ENCODE measurements at places on chromosomes 12 and 14.

GRCh38 chr14:61219673-61220072 is 61.5 kb downstream of the TMEM30B start:
- no peak for DNase-seq

DNA sequence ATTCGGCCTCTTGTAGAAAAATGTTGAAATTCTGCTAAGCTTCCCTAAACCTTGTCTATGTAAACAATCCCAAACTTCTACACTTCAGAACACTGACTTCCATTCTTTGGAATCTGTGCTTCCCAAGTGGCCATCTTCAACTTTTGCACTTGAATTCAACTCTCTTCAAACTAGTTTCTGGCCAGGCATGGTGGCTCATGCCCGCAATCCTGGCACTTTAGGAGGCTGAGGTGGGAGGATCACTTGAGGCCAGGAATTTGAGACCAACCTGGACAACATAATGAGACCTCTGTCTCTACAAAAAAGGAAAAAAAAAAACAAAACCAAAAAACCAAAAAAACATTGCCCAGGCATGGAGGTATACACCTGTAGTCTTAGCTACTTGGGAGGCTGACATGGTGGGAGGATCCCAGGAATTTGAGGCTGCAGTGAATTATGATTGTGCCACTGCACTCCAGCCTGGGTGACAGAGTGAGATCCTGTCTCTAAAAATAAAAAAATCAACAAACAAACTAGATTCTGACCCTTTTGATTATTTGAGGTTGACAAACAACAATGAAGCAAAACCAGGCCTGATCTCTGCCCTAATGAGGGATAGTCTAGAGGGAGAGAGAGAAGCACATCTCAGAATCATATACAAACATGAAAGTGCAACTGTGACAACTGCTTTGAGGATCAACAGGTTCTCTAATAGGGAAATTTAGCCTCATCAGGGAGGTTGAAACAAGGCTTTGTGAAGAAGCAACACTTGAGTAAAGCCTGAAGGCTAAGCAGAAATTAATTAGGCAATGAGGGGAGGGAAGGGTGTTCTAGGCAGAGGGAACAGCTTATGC is 11.6 kb upstream of the C12orf75 start:
- no peak for DNase-seq

GRCh38 chr14:69619012-69619411 is 7.6 kb downstream of the SUSD6 start:
- DNase-seq, result no peak

DNA sequence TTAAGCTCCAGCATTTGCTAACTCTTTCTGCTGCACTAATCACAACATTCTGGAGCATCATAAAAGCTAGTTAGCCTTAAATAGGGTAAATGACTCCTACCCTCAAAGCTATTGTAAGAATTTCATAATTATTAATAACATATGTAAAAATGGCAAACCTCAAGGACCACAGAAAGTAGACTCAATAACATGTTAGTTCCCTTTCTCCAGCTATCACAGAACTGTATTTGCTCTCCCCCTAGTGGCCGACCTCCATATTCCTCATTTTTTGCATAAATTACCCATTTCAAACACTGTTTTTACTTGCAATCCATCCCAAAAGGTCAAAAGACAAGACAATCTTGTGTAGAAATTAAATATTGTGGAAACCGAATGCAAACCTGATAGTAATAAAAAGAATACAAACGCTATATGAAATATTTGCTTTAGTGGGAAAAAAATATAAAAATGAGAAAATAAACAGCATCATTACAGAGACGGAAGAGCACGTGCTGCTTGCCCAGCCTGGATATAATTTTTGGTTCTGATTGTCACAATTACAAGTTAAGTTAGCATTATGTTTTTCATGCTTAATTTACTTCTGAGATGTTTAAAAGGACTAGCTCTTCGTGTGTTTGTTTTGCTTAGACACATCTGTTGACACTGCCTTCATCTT is 97.9 kb downstream of the RERGL start:
- DNase-seq, result no peak

GRCh38 chr12:121792607-121793439 is 665 bp downstream of the RHOF start:
- no peak for DNase-seq

All from stimulated activated CD8-positive, alpha-beta memory T cell treated with anti-CD3 and anti-CD28 coated beads, Interleukin-7, amount 100 ng/mL, for 4 hours (primary cell).